ENCODE measurements at places on chromosomes 7 and 10.

GRCh38 chr7:148982654-148983199 lies 45.6 kb downstream of the PDIA4 start:
- DNase-seq = peak; percentile 32

DNA sequence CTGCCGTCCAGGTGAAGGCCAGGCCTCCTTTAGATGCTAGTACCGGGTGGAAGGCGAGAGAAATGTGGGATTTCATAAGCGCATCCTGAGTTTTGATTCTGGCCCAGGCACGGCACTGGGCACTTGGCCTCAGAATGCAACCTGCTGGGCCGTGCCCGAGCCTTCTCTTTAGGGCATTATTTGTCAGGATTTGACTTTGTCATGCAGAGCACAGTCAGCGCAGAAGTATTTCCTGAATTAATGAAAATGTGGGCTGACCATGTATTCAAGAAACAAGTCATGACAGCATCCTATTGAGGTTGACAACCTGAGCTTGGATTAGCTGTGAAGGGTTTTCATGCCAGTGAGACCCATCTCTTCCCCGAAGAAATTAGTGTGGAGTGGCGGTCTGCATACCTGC lies 34.4 kb downstream of the RCC1L start:
- no peak for DNase-seq

DNA sequence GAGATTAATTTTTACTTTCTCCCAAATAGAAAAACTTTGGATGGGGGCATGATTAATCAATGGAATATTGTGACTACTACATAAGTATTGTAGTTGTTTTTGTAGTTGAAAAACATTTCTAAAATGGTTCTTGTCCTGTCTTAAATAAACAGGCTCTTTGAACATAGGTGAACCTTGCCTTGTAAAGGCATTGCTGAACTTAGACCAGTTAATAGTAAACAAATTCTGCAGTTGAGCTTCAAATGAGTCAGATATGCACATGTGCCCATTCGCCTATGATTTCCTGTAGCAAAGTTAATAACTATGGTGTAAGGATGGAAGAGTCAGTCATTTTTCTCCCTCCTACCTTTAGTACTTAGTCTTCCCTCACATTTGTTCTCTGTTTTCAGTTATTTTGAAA lies 22.6 kb downstream of the CUTC start:
- no peak for DNase-seq

DNA sequence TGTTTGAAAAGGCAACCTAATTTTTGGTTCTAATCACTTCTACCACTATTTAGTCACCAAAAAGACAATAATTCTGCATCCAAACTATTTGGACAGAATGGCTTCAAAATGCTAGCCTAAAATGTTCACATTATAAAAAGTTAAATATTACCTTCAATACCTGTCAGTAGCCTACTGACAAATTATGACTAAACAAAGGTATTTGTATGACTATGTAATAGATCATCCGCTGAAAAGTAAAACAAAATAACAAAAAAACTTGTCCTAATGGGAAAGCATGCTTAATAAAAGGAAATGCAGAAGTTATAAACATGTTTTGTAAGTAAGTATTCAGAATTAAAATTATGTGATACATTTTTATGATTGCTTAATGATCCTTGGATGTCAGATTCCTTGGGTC lies 36.6 kb downstream of the CD36 start:
- no peak for DNase-seq

GRCh38 chr10:22541900-22542299 lies 172.5 kb downstream of the PIP4K2A start:
- no peak for DNase-seq

- DNase-seq = no peak
Observed at GRCh38 chr7:137829337-137829992, 17.3 kb downstream of the DGKI start.

DNA sequence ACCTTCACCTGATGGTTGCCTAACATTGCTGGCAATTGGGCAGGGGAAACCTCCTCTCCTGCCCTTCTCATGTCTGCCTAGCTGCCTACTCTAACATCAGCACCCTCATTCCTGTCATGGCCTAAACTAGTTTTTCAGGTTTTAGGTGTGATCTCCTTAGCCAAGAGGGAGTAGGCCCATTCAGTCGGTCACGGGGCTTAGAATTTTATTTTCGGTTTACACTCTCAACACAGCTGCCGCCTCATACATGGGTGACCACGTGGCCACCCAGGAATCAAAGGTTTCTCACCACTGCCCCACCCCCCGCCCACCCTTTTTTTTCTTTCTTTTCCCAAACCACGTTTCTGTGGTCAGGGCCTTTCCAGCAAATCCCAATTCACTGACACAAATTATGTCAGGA lies 97.2 kb downstream of the RALA start:
- DNase-seq = peak; percentile 86

DNA sequence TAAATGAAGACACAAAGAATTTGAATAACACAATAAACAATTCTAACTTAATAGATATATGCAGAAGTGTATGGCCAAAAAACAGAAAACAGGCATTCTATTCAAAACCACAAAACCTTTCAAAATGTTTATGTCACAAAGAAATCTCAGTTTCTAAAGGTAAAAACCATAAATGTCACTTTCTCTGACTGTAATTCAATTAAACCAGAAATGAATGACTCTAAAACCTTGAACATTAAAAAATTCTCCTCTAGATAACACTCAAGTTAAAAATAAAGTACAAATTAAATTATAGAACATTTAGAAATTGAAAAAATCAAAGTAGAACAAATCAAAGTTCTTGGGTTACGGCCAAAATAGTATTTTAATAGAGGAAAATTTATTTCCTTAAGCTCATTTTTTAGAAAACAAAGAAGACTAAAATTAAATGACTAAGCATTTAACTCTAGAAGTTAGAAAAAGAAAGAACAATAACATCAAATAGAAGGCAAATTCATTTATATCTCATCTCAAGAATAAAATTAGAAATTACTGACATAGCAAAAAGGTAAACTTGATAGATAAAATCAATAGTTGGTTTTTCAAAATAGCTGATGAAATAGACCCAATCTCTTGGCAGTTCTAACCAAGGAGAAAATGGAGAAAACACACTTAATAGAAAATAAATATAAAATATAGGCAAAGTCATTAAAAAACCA lies 198.8 kb downstream of the TEX36 start:
- no peak for DNase-seq

DNA sequence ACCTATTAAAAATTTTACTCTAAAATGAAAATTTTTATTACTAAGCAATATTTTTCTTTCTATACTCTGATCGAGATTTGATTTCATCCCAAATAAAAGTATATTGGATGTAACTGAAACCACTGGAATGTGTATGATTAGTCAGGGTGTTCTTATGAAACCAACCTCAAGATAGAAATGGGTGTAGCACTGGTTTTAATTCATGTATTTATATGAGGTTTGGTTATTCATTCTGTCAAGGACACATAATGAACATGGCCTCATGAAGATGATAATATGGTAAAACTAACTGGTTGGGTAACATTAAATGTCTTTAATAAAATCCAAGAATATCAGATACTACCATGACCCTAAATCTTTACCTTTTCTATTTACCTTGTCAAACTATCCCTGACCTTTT lies 197.7 kb downstream of the SEMA3A start:
- no peak for DNase-seq

- DNase-seq = no peak
Observed at GRCh38 chr7:9836671-9837070, 1137.0 kb upstream of the PHF14 start.

DNA sequence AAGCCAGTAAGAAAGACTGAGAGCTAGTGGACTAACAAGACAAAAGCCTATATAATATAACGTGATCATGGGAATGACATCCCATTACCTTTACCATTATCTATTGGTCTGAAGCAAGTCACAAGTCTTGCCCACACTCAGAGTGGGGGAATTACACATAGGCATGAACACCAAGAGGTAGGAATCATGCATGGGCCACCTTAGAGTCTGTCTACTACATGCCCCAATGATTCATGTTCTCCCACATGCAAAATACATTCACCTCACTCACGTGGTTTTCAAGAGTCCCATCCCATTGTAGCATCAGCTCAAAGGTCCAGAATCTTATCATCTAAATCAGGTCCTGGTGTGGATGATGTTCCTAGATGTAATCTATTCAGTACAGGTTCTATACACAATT lies 29.4 kb downstream of the DNAJC9 start:
- no peak for DNase-seq

- DNase-seq = no peak
Observed at GRCh38 chr10:11154333-11154732, 136.7 kb downstream of the CELF2 start.

DNA sequence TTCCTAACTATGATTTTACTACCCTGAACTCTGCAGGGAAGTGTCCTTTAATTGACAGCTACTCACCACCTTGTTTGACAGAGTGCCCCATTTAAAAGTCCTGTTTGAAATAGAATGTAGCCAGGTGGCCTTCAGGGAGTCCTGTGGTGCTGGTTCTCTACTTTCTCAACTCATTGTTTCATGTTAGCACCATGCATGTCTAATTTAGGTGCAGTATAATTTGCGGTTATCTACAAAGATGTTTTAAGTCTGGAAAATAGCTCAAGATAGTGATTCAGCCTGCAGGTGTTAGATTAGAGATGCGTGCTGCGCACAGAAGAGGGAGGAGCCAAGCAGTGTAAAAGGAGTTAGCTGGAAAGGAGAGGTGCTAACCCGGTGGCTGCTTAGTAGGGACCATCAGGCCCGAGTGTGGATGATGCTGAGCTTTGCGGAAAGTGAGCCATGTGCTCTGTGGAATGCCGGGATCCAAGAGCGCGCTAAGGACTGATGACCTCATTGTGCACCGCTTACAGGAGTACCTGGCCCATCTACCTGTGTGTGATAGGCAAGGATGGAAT lies 1.2 kb downstream of the CCM2 start:
- DNase-seq = peak; percentile 52

DNA sequence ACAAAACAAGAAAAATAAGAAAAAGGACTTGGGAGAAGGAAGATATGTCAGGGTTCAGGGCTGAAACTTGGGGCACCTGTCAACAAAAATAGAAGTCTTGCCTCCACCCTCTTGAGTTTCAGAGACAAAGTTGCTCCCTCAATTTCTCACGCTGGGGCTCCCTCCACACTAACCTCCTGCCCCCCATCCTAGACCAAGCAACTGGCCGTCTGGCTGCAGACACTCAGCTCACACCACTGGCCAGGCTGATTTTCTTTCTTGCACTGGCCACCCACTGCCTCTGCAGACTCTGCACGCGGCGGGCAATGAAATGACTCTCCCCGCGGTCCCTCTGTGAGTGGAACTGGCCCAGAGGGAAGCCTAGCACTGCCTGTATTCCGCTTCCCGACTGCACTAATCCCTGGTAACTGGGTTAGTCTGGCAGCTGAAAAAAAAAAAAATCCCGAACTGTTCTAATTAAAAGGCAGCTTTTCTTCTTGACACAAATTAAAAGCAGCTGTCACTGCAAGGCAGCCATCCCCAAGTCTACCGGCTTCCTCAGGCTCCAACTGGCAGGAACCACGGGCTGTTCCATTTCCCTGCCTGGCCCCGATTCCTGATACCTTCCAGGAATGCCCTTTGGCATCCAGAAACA lies 83.5 kb downstream of the SPDYE5 start:
- no peak for DNase-seq

- no peak for DNase-seq
Observed at GRCh38 chr10:77667426-77668324, 30.1 kb upstream of the KCNMA1 start.

DNA sequence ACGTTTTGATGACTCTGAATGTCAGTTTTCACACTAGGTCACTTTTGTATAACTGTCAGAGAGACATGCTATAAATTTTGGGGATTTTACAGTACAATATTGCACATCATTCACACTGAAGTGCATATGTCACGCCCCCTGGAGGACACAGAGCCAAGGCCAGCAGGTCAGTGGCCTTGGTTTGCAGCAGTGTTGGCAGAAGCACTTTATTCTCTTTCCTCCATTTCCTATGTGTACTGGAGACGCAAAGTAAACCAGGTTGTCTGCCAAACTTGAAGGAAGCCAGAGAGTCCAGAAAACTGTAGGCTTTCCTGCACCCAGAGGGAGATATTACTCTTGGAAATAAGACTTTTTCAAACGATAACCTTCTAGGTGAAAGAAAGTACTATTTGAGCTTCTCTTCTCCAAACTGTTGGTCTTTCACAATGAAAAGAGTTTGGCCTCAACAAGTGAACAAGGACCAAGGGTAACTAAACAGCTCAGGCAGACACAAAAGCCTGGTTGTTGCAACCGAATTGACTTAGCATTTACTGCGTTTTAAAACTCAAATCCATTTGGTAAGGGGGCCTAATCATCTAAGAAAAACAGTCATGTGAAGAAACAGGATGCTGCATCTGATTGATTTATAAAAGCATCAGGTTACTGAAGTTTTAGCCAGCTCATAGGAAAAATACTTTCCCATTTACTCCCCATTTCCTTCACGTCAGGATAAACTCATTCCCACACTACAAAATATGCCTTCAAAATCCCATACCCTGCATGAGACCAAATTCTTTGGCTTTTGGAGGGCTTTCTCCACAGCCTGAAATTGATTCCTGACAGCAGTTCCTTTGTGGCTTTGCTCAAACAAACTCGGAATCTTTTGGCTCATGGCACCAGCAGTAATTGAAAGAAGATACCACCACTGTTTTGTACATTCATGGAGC lies 83.0 kb upstream of the SEC61G start:
- peak; percentile 62 for DNase-seq

GRCh38 chr10:47214520-47214919 lies 85.5 kb upstream of the GDF10 start:
- no peak for DNase-seq

DNA sequence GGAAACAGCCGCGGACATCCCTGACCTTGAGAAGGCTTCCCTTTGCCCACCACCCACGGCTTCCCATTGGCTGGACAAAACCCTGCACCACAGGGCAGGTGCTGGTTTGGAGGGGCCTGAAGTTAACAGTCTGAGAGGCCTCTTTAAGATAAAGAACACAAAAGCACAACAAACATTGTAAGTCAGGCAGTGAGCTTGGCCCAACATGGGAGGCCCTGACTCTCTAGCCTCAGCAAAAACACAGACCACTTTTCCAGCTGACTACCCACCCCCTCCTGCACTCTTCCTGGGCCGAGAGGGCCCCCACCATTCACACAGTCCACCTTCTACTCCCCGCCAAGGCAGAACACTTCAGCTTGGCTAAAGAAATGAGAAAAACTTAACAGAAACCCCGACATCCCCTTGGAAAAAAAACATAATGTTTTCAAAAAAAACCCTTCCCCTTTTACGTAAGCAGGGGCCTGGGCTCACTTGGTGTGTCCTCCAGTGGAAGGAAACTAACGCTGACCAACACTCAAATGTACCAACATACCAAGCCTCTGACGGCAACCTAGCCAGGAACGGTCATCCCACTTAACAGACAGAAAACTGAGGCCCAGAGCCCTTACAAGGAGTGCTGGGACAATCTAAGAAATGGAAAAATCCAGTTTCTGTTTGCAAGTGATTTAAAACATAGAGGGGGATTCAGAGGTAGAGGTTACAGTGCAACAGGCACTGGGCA lies 80.9 kb downstream of the COBL start:
- no peak for DNase-seq

DNA sequence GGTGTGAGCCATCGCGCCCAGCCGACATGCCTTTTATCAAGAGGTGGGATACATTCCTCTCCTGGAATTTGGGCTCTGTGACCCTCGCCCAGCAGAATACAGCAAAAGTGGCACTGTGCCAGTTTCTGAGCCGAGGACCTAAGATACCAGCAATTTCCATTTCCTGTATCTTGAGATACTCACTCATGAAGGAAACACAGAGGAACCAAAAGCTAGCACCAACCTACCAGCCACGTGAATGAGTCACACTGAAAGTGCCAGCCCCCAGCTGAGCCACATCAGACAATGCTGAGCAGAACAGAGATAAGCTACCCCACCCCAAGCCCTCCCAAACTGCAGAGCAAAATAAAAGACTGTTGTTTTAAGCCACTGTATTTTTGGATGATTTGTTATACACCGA lies 56.3 kb downstream of the CACUL1 start:
- no peak for DNase-seq

GRCh38 chr7:25186436-25186835 lies 41.9 kb downstream of the NPVF start:
- DNase-seq = no peak

Data from Caco-2 (cell line).